SJSA1 (cell line): ENCODE measurements at places on chromosomes 5 and 9.

GRCh38 chr9:19184144-19184917, 46.2 kb upstream of the DENND4C start:
- peak; percentile 74 for DNase-seq

GRCh38 chr9:134605351-134605965, 36.1 kb upstream of the COL5A1 start:
- no peak for DNase-seq

- DNase-seq: no peak
Observed at GRCh38 chr5:98936948-98937715, 8.3 kb upstream of the CHD1 start.

DNA sequence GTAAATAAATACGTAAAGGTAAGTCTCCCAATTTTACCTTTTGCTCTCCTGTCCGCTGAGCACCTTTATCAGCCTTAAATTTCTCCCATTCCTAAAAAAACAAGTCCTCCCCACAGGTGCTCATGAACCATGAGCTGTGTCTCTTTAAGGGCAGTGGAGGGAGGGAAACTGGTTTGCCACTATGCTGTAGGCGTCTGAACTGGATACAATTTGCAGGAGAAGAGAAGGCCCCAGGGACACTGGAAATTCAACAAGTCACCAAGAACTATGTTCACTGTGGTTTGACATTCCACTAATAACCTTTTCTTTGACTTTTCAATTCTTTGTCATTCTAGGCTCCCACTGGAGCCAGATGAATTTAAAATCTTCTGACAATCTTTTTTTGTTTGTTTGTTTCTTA, 72.2 kb downstream of the LHFPL2 start:
- DNase-seq: no peak

DNA sequence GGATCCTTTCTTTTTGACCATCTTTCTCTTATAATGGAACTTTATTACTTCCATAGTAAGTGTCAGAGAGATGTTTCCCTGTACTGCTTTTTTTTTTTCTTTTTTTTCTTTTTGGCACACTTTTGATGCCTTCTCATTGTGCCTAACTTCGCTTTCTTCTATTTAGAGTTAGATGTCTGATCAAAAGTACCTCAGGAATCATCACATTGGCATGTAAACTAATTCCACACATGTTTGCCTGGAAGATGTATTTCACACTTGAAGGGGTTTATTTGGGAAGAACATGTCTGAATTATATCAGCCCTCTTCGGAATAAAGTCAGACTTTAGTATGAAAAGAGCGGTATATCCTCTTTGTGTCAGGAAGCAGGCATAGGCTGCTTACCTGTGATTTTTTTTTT, 35.1 kb downstream of the SMARCA2 start:
- DNase-seq: no peak

- no peak for DNase-seq
Observed at GRCh38 chr9:103586721-103587120, 507.4 kb upstream of the SMC2 start.

GRCh38 chr9:120892748-120893610, 16.0 kb upstream of the PHF19 start:
- DNase-seq: no peak

DNA sequence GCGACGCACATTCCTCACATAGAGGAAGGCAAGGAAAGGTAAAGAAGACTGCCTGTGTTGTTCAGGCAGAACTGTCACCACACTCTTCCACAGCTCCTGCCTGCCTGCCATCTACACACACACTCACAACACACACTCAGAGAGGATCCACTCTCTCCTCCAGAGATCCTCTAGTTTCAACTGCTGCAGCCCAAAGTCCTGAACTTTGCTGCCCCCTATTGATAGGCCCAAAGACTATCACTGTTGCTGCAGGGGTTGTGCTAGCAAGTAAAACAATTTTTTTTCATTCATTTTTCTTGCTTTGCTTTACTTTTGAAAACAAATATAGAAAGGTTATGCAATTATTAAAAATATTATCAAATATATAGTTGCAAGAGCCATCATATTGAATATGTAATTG, 5.9 kb upstream of the CFAP90 start:
- no peak for DNase-seq

- DNase-seq: no peak
Observed at GRCh38 chr5:174688441-174689354, 35.7 kb upstream of the MSX2 start.

DNA sequence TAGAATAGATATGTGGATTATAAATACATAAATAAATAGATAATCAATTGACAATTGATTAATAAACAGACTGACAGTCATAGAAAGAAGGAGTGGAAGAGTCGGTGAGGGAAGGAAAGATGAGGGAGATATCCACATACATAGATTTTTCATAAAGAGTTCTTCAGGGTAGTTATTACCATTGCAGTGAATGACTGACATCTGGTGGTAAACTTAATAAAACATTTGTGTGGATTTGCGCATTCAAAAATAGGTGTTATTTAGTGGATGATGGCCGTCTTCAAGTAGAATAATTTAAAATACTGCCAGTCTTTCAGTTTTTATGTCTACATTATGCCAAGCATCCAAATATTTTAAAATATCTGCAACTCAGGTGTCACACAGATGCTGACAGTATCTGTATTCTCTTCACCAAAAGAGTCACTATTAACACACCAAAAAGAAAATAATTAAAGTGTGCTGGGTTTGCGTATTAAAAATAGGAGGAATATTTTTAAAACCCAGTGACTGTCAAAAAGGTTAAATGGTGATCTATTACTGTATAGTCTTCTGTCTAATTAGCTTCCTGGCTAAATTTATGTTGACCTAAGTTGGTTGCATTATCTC, 78.8 kb downstream of the GIN1 start:
- DNase-seq: no peak

- DNase-seq: peak; percentile 44
Observed at GRCh38 chr9:95100071-95100627, 217.4 kb downstream of the FANCC start.

- DNase-seq: no peak
Observed at GRCh38 chr9:104850786-104851545, 77.0 kb downstream of the ABCA1 start.

DNA sequence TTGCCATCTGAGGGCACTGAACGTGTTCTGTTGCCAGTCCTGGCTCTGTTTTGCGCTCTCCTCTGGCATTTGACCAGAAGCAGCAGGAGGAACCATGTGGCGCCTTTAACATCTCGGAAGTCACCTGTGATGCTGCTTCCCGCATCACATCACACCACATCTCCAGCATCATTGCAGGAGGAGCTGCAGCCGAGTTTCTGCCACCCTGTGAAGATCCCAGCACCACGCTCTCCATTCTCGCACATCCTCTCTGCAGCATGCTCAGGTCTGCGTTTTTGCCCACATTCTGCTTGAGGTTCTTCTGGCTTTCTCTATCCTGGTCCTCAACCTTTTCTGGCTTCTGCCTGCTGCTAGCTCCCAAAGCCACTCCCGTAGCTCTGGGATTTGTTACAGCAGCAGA, 11.0 kb upstream of the IRX4 start:
- DNase-seq: no peak

DNA sequence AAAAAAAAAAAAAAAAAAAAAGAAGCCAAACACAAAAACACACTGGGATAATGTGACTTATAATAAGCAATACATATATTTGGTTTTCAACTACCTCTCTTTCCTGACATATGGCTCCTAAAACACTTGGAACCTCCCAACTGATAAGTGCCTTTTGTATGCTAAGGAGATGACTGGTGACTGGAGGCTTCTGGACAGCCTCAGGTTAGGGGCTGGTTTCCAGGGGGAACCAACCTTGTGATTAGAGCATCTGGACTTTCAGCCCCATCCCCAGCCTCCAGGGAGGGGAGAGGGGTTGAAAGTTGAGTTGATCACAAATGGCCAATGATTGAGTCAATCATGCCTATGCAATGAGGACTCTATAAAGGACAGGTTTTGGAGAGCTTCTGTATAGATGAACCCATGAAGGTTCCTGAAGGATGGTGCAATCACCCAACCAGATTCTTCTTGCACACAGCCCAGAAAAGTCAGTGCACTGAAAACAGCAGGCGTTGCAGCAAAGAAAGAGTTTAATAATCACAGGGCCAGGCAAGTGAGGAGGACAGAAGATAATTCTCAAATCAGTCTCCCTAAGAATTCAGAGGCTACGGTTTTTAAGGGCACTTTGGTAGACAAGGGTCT, 276.7 kb downstream of the AUH start:
- DNase-seq: no peak

- no peak for DNase-seq
Observed at GRCh38 chr9:12230708-12231107, 462.5 kb upstream of the TYRP1 start.

- no peak for DNase-seq
Observed at GRCh38 chr9:93679536-93680442, 103.4 kb downstream of the PHF2 start.

- no peak for DNase-seq
Observed at GRCh38 chr9:108813951-108814601, 41.7 kb downstream of the ACTL7B start.

DNA sequence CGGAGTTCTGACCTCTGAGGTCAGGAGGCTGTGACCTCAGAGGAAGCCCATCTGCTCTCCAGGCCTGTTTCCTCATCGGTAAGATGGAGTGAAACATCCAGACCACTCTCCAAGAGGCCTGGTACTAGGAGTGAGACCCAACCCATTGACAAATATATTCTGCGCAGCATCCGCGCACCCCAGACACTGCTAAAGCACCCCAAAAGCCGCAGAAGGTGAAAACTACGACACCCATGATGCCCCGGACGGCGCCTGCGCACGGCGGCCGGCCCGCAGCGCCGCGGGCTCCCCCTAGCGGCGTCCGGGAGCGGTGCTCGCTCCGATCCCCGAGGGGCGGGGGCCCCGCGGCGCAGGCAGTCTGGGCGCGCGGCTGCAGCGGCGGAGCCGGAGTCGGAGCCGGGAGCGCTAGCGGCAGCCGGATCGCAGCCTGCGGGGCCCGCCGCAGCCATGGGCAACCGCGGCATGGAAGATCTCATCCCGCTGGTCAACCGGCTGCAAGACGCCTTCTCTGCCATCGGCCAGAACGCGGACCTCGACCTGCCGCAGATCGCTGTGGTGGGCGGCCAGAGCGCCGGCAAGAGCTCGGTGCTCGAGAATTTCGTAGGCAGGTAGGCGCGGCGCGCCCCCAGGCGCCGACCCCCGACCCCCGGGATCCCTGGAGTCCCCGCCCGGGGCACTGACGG, at the start of gene DNM1:
TSS of gene DNM1 (plus strand) at position 356 of the 683 bp plus-strand sequence. CDS start at position 448, 92 bp downstream.
- no peak for DNase-seq

- peak; percentile 41 for DNase-seq
Observed at GRCh38 chr5:7897014-7897600, 28.2 kb downstream of the MTRR start.

- DNase-seq: no peak
Observed at GRCh38 chr5:44536650-44537260, 147.5 kb upstream of the FGF10 start.

GRCh38 chr9:297104-297972, 82.7 kb downstream of the DOCK8 start:
- DNase-seq: no peak

DNA sequence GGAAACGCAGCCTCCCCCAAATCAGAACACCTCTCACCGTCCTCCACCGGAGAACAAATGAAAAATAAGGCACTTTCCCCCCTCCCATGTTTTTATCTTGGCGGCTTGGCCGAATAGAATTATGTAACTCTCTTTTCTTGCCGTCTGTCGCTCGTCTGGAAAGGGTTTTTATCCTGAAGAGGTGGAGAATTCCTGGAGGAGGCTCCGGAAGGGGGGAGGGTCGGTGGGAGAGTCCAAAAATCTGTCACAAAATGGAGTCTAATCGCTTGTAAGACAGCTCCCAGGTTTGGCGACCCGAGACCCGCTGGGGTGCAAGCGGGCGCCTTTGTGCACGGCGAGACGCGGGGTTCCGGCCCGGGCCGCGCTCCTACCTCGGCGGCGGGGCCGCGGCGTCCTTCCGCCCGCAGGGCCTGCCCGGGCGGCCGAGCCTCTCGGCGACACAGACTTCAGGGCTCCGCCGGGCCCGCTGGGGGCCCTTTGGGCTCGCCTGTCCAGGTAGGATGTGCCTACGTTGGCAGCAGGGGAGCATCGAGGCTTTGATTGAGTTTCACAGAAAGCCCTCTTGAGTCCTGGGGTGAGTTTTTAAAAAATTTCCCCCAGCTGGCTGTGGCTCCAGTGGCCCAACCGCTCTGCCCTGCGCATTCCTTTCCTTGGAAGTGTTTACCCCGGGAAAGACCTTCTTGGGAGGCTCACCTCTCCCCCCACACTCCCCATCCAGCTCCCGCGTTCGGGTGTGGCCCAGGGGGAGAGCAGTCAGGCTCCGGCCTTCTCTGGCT, 5.0 kb downstream of the LMX1B start:
- DNase-seq: no peak

DNA sequence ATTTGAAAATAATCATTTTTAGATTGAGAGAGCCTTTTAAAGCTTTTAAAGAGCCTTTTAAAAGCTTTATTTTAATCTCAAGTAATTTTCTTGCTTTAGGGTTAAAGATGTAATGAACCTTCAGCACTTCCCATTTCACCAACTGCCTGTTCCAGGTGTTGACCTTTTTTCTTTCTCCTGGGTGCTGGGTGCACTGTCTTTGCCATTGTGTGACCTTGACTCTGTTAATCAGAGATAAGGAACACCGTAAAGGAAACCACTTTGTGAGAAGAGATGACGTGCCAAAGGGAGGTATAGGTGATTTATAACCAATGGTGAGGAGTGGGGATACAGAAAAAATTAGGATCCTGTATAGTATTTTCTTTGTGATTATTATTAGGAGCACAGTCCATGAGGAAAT, 68.2 kb downstream of the NAA35 start:
- no peak for DNase-seq

DNA sequence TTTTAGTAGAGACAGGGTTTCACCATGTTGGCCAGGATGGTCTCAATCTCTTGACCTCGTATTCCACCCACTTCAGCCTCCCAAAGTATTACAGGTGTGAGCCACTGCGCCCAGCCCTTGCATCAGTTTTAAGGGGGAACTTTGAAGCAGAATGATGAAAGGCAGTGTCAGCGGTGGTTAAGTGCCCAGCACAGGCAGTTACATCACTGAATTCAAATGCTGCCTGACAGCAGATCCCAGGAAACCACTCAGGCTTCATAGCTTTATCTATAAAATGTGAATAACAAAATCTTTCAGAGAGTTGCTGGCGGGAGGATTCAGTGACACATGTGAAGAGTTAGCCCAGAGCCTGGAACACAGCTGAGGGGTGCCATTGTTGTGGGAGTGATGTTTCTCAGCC, 26.5 kb downstream of the FGF1 start:
- no peak for DNase-seq

- DNase-seq: peak; percentile 90
Observed at GRCh38 chr5:170597109-170597751, 93.4 kb downstream of the KCNIP1 start.
